ENCODE measurements at places on chromosomes 6 and 20.
A peak's percentile ranks its signal among the peaks of the same experiment; 100 is the strongest.

DNA sequence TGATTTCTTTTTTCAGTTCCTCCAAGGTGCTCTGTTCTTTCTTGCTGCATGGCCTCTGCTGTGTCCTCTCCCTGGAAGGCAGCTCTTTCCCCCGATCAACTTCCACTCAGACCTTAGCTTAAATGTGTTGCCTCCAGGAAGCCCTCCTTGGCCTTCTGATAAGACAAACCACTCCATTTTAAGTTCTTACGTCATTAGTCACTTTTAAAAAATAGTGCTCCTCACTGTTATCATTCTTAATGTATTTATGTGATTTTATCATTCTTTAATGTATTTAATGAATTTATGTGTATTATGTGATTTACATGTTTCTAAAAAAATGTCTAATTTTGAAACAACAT, 12.2 kb upstream of the MANBAL start:
- DNase-seq: no peak

DNA sequence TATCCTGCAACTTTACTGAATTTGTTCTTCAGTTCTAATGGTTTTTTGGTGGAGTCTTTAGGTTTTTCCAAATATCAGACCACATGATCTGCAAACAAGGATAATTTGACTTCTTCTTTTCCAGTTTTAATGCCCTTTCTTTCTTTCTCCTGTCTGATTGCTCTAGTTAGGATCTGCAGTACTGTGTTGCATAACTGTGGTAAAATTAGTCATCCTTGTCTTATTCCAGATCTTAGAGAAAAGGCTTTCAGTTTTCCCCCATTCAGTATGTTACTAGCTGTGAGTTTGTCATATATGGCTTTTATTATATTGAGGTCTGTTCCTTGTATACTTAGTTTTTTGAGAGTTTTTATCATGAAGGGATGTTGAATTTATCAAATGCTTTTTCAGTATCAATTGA, 4.3 kb downstream of the MICA start:
- no peak for DNase-seq

DNA sequence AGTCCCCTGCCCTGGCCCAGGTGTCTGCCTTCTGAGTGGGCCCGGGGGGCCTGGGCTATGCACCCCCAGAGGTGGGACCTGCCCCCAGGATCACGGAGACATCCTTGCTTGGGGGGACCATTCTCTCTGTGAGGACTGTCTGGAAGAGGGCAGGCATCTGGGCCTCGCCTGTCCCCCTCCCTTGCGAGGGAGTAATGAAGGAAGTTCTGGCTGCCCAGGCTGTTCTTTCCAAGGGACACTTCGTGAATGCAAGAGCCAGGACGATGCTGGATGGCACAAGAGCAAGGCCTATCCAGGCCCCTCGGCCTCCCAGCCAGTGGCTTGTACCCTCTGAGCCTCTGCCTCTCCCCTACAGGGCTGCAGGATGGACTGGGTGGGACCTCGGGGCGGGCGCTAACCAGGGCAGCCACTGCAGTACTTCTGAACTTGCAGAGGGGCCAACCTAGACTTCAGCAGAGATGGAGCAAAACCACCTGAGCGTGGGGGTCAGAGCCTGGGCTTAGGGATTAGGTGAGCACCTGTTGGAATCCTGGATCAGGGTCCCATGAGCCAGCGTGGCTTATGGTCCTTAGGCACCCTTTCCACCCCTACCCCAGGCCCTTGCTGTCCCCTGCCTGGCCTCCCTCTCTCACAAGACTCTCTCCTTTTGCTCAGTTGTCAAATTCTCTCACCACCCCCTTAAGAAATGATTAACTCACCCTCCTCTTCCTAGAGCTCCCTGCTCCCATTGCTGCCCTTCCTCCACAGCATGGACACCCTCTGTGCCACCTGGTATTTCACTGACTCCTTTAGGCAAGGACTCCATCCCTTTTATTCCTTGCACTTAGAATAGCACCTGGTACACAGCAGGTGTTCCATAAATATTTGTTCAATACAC, 53.2 kb downstream of the CTCFL start:
- no peak for DNase-seq

GRCh38 chr6:148414836-148415235, 72.2 kb downstream of the SASH1 start:
- no peak for DNase-seq

DNA sequence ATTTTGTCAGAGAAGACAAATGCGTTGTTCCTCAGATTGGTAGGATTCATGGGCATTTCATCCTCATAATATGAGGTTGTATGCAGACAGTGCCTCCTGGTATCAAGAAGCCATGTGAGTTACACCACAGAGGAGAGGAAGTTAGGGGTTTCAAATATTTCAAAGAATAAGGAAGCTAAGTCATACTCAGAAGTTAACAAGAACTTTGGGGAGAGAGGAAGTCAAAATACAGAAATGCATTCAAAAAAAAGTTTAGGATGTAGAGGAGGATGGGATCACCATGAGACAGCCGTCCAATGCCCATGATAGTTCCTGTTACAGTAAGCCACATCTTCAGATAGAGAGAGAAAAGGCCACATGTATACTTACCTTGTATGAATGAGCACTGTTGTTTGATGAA, 22.3 kb downstream of the HLA-DOB start:
- DNase-seq: no peak

DNA sequence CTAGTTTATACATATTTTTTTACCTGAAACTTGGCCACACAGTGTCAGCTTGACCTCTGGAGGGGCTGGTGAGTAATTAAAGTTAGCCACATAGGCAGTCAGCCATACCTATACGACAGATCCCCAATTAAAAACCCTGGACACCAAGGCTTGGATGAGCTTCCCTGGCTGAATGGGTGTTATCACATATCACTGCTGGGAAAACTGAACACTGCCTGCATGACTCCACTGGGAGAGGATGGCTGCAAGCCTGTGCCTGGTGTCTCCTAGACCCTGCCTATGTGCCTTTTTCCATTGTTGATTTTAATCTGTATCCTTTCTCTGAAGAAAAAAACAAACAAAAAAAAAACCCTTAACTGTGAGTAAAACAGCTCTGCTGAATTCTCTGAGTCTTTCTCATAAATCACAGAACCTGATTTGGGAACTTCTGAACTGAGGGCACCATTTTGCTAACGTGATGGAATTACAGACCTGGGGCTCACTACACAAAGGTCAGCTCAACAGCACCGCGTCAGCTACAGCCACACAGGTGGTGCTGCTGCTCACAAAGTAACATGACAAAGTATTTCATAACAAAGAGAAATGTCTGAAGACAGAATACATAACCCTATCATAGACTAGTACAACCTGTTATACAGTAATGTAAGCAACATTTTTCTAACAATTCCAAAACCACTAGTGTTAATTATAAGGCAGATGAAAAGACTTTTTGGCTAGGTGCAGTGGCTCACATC, 97.0 kb downstream of the SLC23A2 start:
- DNase-seq: no peak

GRCh38 chr20:16553684-16554083, 19.6 kb downstream of the KIF16B start:
- DNase-seq: no peak

DNA sequence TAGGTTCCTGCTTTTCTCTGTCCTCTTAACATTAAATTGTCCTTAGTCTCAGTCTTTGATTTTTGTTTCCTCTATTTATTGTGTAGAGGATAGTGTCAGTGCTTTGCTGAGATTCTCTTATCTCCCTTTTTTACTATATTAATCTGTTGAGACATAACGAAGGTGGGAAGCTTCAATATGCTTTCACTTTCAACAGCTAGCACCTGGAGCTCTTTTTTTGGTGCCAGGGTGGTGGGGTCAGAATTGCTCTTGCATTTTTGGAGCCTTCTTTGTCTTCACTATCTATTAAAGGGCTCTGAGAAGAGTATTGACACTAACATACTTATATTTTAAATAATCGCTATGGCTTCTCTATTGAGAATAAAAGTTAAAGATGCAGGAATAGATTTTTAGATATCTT, 97.1 kb upstream of the EPHA7 start:
- DNase-seq: no peak

- peak; percentile 64 for DNase-seq
Measured at GRCh38 chr6:137870744-137871247, 3.7 kb downstream of the TNFAIP3 start.

DNA sequence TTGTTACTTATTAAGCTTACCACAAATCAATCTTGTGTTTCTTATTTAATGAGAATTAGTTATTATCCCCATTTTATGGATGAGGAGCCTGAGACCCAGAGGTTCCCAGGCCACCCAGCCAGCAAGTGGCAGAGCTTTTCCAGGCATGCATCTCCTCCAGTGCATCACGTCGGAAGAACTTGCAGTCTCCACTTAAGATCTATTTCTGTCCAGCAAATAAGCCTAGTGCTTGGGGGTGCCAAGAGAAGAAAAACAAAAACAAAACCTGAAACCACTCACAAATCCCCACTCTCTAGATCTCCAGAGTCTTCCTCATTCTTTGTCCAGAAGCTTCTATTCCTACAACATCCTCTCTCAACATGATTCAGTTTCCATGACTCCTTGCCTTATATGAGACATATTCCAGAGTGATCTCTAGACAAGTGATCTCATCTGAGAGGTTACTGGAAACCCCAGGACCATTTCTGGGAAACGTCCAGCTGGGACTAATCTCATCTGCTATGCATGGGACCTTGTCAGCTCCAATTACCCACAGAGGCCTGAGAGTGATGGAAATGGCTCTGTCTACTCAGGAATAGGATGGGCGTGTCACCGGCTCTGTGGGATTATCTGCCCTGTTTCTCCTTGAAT, 4.1 kb downstream of the GUCA1B start:
- no peak for DNase-seq

DNA sequence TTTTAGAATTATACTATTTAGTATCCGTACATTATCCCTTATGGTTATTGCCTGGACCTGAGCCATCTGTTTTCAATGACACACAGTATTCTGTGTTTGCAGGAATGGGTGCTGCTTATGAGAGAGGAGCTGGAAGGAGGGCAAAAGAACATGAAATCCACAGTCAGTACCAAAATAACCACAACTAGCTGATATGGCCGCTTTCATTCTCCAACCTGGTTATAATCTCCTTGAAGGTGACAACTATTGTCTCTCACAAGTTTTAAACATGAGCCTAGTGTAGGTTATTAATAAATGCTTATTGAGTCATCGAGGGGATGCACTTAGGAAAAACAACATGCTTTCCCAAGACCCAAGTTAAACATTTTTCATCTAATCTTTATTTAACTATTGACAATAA, 356.6 kb downstream of the BMP2 start:
- no peak for DNase-seq

DNA sequence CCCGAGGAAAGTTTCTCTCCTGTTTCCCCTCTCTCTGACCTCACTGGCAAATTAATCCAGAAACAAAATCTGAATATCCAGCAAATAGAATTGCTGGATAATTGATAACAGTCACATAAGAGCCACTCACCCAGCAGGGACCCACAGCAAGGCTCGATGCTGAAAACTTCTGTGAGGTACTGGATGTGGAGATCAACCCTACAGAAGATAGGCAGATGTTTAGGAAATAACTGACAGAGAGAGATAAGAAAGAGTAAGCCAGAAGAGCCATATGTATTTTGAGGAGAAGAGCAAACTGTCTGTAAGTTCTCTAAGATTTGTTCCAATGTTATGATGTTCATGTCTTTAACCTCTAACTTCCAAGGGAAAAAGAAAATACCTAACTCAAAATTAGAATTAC, 59.7 kb downstream of the PKHD1 start:
- no peak for DNase-seq

- peak; percentile 64 for DNase-seq
Measured at GRCh38 chr6:34459899-34460593, 5.8 kb upstream of the PACSIN1 start.

- no peak for DNase-seq
Measured at GRCh38 chr6:137236581-137237355, 17.6 kb upstream of the IFNGR1 start.

GRCh38 chr6:51057296-51057695, 238.6 kb downstream of the TFAP2B start:
- DNase-seq: no peak

GRCh38 chr6:91043751-91044150, 456.9 kb upstream of the MAP3K7 start:
- DNase-seq: no peak

DNA sequence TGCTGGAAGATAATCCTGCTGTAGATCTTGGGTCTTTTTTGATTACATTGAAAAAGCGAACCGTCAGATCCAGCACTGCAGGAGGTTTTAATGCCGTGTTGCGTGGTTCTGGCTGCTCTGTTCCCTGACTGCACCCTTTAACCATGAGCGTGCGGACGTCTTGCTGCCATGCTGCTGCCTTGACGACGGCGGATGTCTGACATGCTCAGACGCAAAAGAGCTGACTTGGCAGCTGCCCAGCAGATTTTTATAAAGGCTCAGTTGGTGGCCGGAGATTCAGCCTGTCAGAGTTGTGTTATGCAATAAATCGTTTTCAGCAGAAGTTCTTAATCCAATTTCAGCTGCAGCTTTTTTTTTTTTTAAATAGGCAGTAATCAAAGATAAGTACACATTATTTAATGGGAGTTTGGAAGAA, 119.4 kb downstream of the JARID2 start:
- no peak for DNase-seq

DNA sequence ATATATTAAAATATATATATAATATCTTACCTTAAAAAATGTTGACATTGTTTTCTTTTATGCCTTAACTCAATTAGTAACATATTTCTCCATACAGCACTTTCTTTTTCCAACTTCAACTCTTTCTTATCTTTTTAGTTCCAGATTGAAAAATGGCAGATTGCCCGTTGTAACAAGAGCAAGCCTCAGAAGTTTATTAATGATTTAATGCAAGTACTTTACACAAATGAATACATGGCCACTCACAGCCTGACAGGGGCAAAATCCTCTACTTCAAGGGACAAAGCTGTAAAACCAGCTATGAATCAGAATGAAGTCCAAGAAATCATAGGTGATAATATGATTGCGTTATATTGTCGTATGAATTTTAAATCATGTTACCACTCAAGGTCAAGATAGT, 29.4 kb upstream of the KIAA1586 start:
- DNase-seq: no peak

- DNase-seq: no peak
Measured at GRCh38 chr20:44133424-44133823, 53.6 kb downstream of the JPH2 start.

- DNase-seq: peak; percentile 69
Measured at GRCh38 chr6:27650620-27651370, 177.9 kb upstream of the ZNF184 start.
